ENCODE measurements at places on chromosomes 16 and 17. TPM values are rescaled to one million over a fixed set of nuclear protein-coding genes. Genes with fewer than 3 reads are reported as not detected.

The NXN gene
- 52.5 TPM for total RNA-seq

The IL17C gene
- total RNA-seq, result not detected

GRCh38 chr16:89905511-89906139 lies 13.0 kb upstream of the MC1R start:
- no peak overlapping the region for H3K27ac ChIP-seq
- no peaks in the 10 kb centered on the region for H3K4me1 ChIP-seq
- peaks cover 68% of the 10 kb centered on the region for H3K36me3 ChIP-seq
- H3K27me3 ChIP-seq, result no peaks in the 10 kb centered on the region

DNA sequence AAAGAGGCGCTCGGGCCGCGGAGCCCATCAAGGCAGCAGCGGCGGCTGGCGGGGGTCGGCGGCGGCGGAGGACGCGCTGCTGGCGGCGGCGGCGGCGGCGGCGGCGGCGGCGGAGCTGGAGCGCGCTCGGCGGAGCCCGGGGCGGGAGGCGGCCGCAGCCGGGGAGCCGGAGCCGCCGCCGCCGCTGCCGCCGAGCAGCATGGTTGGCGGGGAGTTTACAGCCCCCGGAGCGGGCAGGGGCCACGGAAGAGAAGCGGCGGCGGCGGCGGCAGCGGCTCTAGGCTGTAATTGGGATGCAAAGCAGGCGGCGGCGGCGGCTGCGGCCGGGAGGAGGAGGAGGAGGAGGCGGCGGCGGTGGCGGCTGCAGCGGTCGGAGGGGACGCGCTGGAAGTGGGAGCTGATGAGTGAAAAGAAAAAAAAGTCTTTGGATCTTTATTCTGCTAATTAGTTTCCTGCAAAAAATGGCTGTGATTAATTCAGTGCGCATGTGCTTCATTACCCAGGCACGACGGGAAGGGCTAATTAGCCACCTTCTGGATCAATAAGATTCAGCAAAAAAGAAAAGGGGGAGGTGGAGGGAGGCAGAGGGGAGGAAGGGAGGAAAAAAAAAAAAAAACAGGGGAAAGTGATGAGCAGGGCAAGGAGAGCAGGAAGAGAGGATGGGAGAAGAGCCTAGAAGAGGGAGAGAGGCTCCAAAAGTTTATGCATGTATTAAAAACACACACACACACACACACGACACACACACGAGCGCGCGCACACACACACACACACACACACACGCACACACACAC lies 10.9 kb upstream of the ZFHX3 start:
- H3K36me3 ChIP-seq, result no peaks in the 10 kb centered on the region
- no peaks in the 10 kb centered on the region for H3K27me3 ChIP-seq
- H3K4me3 ChIP-seq, result peak overlapping the region; percentile 82
- peak; percentile 43 for DNase-seq
- peaks cover 18% of the 10 kb centered on the region for H3K4me1 ChIP-seq

DNA sequence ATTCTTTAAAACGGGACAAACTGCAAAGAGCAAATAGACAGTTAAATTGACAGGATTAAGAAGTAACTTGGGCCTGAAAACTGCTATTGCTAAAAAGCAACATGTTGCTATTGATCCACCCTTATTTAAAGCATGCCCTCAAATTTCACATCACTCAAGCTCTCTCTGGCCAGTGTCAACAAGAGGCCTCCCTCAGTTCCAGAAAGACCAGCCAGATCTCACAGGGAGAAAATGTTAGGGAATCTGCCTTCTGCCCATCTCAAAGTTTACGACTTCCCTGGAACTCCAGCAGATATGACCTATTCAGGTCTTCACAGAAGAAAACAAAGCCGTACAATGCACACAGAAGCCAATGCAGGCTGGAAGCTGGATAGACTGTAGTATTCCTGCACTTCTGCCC lies 8.9 kb downstream of the CFAP20 start:
- no peak overlapping the region for H3K4me3 ChIP-seq
- H3K27me3 ChIP-seq, result no peaks in the 10 kb centered on the region
- H3K4me1 ChIP-seq, result peaks cover 25% of the 10 kb centered on the region

DNA sequence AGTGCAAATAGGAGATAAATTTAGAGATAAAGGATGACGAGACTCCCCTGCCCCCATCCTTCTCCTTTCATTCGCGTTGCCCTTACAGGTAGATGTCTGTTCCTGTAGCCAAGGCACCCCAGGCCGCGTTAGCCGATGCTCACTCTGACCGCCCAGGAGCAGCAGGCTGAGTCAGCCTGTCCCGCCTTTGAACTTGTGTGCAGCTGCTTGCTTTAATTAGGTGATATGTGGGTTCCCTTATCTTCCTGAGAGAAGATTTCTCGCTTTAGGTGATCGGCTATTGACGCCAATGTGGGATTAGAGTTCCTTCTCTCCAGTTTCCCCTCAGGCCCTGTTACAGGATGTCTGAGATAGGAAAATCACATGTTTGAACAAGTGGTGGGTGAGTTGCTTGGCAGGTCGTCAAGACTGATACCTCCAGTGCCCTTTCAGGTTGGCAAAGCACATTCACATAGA lies 119.5 kb downstream of the MSI2 start:
- no peaks in the 10 kb centered on the region for H3K27me3 ChIP-seq
- no peak overlapping the region for H3K27ac ChIP-seq
- peaks cover 4% of the 10 kb centered on the region for H3K4me1 ChIP-seq
- no peak overlapping the region for H3K4me3 ChIP-seq
- no peaks in the 10 kb centered on the region for H3K36me3 ChIP-seq
- DNase-seq, result no peak

GRCh38 chr16:54937671-54938211 lies 7.1 kb downstream of the IRX5 start:
- H3K4me1 ChIP-seq, result no peaks in the 10 kb centered on the region
- peaks cover 87% of the 10 kb centered on the region for H3K27me3 ChIP-seq
- no peak overlapping the region for H3K27ac ChIP-seq
- no peak for DNase-seq
- no peak overlapping the region for H3K4me3 ChIP-seq
- no peaks in the 10 kb centered on the region for H3K36me3 ChIP-seq
